NCI-H2029 treated with DMSO at 0.1 percent for 48 hours (cell line): ENCODE measurements at places on chromosomes 2 and 18.

- DNase-seq = no peak
Observed at GRCh38 chr18:41370740-41371139, 584.3 kb upstream of the PIK3C3 start.

DNA sequence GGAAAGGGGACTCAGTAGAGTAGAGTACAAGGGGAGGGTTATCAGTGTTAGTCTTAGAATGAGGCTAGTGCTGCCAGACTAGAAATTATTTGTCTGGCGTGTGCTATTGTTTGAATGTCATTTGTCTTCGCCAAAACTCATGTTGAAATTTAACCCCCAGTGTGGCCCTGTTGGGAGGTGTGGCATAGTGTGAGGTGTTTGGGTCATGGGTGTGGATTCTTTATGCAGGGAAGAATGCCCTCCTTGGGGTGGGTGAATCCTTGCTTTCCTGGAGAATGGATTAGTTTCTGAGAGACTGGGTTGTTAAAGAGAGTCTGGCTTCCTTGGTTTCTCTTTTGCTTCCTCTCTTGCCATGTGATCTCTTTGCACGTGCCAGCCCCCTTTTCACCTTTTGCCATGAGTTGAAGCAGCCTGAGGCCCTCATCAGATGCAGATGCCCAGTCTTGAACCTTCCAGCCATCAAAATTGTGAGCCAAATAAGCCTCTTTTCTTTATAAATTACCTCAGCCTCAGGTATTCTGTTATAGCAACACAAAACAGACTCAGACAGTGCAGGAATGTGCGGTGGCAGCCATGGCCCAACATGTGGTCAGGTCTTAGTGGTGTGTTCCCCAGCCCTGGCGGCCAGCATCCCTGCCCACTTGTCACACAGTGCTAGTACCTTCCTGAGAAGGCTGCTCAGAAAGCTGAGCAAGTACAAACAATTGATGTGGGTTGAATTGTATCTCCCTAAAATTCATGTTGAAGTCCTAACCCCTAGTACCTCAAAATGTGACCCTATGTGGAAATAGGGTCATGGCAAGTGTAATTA lies 48.4 kb upstream of the NAB1 start:
- no peak for DNase-seq

DNA sequence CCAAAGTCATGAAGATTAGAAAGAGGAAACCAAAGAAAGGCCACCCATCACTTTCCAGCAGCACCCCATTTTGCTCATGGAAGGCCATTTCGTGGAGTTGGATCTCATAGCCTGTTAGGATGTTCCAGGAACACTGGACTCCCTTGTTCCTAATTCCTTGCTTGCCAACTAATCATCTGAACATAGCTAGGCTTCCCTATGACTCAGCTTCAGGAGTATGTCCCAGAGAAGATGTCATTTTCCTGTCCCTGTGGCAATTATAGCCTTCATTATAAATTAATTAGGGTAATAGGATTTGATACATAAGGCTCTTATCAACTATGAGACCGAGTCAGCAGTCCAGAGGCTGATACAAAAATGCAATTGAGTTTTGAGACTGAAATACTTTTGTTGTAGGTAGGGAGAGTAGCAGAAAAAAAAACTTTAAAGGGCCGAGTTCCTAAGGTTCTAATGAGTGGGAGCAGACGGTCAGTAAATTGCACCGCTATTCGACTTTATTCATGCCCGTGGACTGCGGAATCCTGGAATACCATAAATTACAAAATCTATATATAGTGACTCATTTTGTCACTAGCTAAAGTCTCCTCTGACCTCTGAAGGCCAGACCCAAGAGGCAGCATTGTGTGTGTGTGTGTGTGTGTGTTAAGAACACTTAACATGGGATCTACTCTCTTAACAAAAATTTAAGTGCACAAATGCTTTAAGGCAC lies 311.8 kb downstream of the FBXO15 start:
- no peak for DNase-seq

DNA sequence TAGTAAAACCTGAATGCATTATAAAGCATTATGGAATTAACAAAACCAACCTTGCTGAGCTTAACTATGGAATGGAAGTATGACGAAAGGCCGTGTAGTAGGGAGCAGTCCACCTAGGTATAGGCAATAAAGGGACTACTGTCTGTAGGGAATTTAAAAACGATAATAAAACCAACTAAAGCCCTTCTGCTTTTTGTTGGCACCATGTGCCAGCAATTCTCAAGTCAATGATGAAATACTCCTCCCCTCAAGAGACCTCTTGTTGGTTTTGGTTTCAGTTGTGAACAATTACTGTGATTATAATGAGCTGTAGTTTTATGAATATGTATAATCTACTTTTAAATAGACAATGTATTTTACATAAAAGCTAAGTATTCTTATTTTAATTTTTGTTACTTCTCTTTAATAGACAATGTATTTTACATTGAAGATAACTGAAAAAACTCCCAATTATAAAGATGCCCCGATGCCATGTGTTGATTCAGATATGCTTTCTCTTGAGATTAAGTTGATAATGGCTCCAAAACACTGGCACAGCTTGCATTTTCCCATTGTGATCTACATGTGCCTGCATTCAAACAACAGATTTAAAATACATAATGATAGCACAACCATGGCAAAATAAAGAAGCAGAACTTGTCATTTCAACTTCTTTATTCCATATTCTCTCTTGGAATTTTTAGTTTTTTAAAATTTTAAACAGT lies 55.5 kb upstream of the ZDBF2 start:
- DNase-seq = no peak

GRCh38 chr2:70132244-70133126 lies 45.2 kb downstream of the PCBP1 start:
- peak; percentile 77 for DNase-seq

GRCh38 chr2:162138310-162138709 lies 13.7 kb downstream of the GCG start:
- DNase-seq = no peak

DNA sequence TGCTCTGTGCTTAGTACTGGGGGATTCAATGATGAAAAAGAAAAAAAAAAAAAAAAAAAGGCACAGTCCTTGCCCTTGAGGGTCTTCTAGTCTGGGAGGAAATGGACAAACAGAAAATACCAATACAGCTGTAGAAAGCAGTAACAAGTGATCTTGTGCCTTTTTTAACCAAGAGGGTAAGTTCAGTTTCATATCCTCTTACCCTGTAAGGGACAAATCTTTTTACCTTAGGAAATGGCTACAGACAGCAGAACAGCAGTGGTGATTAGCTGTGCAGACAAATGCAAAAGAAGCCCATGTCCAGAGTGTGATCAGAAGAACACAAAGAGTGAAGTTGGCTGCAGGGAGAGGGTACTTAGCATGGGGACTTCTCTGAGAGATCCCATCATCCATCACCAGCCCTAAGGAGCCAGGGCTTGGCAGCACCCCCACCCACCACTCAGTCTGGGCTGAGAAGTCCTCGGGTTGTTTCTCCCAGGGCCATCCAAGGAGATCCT lies 102.9 kb downstream of the ALPK2 start:
- DNase-seq = no peak

DNA sequence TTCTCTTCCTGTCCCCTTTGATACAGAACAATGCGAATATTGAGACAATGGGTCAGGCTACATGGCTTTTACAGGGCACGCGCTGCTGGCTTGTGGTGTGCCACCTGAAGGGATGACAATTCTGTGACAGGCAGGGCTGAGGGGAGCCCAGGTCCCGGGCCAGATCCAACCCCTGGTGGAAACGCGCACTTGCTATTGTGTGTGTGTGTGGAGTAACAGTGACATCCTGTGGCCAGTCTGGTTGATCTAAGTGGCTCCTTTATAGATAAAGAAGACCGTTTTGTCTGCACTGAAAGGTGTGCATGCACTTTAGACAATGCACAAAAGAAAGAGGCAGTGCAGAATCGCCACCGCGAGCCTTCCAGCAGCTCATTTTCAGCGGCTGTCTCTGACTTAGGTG lies 273.6 kb downstream of the HRH4 start:
- DNase-seq = no peak

DNA sequence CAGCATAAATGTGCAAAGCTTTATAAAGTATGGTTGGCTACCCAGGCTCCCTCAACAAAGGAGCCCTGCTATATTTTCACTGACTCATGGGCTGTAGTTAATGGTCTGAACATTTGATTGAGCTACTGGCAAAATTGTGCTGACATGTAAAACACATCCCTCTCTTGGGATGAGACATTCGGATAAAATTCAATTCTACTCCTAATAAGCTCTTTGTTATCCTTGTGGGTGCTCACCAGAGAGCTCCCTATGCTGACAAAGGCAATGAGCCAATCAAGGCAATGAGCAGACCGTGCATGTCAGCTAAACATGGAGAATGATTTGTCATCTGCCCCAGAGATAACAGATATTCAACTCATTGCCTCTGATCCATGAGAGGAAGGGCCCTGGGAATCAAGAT lies 27.7 kb downstream of the SERPINB8 start:
- DNase-seq = no peak

DNA sequence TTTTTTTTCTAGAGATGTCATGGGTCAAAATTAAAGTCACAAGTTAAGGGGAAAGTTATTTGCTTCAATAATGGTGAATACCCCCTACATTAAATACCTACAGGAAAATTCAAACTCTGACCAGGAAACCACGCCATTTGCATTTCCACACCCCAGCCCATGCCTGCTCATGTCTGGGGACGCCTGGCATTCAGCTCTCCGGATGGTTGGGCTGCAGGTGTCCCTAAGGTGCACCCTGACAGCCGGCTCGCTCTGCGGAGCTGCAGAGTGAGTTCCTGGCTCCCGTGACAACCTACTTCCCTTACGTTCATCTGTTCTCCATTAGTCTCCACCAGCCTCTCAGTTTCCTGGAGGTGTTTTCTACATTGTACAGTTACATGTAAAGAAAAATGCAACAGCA lies 122.7 kb upstream of the RIOK3 start:
- no peak for DNase-seq

- no peak for DNase-seq
Observed at GRCh38 chr2:158045362-158045761, 56.3 kb upstream of the UPP2 start.
